ENCODE measurements at places on chromosomes 3 and 15.

GRCh38 chr3:196790636-196791035 is 51.0 kb downstream of the PAK2 start:
- DNase-seq, result no peak

DNA sequence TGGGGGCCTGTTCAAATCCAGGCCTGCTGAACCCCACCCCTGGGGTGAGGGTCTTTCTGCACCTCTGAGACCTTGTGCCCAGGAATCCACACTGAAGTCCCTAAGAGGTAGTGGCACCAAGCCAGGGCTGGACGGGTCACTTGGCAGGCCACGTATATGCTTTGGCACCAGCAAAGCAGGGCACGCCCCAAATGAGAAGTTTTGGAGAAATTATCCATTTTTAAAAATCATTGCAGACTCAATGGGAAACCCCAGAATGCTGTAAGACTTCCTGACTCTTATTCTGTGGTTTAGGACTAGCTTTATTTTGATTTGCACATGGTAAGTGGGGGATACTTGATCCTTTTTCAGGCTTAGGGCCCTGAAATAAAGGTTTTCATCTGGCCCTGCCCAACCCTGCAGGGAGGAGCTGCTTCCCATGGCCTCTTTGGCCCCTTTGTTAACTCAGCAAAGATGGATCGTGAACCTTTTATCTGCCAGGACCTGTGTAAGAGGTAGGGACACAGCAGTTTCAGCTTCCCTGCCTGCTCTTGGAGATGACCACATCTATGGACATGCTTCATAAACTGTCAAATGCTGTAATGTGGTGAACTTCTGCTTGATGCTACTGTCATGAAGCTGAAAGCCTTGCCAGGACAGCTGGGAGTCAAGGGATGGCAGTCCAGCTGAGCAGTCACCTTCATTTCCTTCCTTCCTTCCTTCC is 88.0 kb downstream of the HMG20A start:
- no peak for DNase-seq

DNA sequence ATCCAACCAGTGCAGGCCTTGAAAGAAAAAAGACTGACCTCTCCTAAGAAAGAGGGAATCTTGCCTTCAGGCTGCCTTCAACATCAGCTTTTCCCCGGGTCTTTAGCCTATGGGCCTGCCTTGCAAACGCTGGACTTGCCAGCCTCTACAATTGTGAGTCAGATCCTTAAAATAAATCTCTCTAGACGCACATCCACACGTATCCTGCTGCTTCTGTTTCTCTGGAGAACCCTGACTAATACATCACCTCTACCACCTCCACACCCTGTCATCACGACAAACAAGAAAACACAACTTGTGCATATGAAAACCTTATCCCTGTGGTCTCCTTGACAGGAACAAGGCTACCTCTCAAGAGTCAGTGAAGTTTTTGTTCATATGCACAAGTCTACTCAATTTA is 11.8 kb downstream of the CYFIP1 start:
- DNase-seq, result no peak

- no peak for DNase-seq
Observed at GRCh38 chr3:61030469-61031035, 220.7 kb downstream of the FHIT start.

DNA sequence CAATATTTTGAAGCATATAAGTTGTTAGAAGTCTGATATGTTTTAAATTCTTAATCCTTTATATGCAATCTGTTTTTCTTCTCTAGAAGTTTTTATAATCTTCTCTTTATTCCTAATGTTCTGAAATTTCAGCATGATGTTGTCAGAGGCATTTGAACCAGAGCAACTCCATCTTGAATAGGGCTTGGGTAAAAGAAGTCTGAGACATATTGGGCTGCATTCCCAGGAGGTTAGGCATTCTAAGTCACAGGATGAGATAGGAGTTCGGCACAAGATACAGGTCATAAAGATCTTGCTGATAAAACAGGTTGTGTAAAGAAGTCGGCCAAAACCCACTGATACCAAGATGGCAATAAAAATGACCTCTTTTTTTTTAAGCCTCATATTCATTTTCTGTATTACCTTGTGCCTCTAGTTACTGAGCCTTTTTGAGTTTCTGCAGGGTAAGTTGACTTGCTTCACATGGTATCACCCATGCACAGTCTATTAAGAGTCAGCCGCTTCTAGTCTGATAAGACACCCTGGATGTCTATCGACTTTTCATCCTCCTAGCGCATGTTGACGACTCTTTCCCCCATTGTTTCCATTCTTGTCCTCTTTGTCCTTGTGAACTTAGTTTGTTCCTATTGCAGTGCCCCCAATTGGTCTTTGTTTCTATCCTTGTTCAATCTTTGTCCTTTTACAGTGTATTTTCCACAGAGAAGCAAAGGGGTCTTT is 80.8 kb upstream of the RNU6-1 start:
- DNase-seq, result no peak

GRCh38 chr15:90141646-90142045 is 39.4 kb upstream of the IDH2 start:
- no peak for DNase-seq

DNA sequence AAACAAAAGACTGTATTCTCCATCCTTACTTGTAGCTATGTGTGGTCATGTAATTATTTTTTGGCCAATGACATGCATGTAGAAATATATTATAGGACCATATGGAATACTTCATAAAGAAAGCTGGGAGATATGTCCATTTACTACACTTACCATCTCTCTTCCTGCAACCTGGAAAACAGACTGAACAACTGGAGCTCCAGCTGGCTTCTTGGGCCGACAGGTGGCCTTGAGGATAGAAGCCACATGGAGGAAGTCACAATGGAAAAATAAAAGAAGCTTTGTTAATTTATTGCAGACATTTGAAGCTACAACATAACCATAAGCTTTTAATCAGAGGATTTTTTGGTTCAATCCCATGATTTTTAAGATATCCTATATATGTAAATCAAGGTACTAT is 167.9 kb upstream of the CBLB start:
- no peak for DNase-seq

- DNase-seq, result no peak
Observed at GRCh38 chr3:192869131-192870031, 48.3 kb downstream of the MB21D2 start.
